ENCODE measurements at places on chromosomes 5 and 9. TPM values are rescaled to one million over a fixed set of nuclear protein-coding genes. Genes with fewer than 3 reads are reported as not detected.

Gene IL17B
- not detected for total RNA-seq

Gene PKD2L2
- total RNA-seq, result not detected

Gene SLC6A7
- 0.03 TPM for total RNA-seq

Gene MYOT
- not detected for total RNA-seq

Gene TICAM2
- 2.4 TPM for total RNA-seq

Gene STXBP1
- total RNA-seq, result 9.6 TPM

Gene NDUFAF2
- 51.9 TPM for total RNA-seq

Gene LPAR1
- 2.7 TPM for total RNA-seq

Gene LMAN2
- 237 TPM for total RNA-seq

Gene ELOVL7
- 4.4 TPM for total RNA-seq

Gene LCN15
- total RNA-seq, result not detected

Gene SPATA31E1
- not detected for total RNA-seq

Gene SOHLH1
- total RNA-seq, result not detected

Gene TAF11L10
- total RNA-seq, result not detected

Gene CEP120
- 12.4 TPM for total RNA-seq

- DNase-seq, result no peak
Measured at GRCh38 chr5:176694146-176694545, 46.9 kb downstream of the TSPAN17 start.

GRCh38 chr9:95031711-95032461, 285.6 kb downstream of the FANCC start:
- DNase-seq, result no peak

- DNase-seq, result peak; percentile 52
Measured at GRCh38 chr5:78008356-78008967, 232.3 kb upstream of the TBCA start.

- DNase-seq, result peak; percentile 27
Measured at GRCh38 chr5:17224858-17225511, 7.6 kb downstream of the BASP1 start.

DNA sequence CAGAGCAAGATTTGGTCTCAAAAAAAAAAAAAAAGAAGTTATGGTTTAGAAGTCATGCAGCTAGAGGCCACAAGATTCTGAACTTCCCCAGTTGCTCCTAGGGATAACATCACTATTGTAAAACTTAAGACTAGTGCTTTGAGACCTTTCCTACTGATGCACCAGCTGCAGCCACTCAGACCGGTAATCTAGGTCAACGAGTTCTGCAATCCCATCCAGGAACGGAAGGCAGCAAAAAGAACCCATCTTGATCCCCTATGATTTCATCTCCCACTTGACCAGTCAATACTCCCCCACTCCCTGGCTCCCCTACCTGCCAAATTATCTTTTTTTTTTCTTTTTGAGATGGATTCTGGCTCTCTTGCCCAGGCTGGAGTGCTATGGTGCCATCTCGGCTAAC, 46.9 kb upstream of the TTC39B start:
- DNase-seq, result no peak

- no peak for DNase-seq
Measured at GRCh38 chr5:16981700-16982099, 45.6 kb upstream of the MYO10 start.

- DNase-seq, result no peak
Measured at GRCh38 chr5:111138096-111138495, 45.9 kb downstream of the WDR36 start.

GRCh38 chr9:89635816-89636215, 31.0 kb downstream of the GADD45G start:
- DNase-seq, result peak; percentile 46

DNA sequence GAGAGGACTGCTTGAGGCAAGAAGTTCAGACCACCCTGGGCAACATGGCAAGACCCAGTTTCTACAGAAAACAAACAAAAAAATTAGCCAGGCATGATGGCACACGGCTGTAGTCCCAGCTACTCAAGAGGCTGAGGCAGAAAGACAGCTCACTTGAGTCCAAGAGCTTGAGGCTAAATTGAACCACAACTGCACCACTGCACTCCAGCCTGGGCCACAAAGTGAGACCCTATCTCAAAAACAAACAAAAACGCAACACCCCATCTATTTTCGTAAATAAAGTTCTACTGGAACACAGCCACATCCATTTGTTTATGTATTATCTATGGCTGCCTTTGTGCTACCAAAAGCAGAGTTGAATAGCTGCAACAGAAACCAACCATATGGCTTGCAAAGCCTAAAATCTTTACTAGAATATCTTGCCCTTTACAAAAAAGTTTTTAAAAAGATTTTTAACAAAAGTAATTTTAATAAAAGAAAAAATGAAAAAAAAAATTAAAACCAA, 67.5 kb downstream of the SETX start:
- DNase-seq, result no peak

- DNase-seq, result no peak
Measured at GRCh38 chr9:20740929-20741582, 57.0 kb downstream of the FOCAD start.

GRCh38 chr9:128882677-128883603, 1.0 kb downstream of the LRRC8A start:
- DNase-seq, result no peak

DNA sequence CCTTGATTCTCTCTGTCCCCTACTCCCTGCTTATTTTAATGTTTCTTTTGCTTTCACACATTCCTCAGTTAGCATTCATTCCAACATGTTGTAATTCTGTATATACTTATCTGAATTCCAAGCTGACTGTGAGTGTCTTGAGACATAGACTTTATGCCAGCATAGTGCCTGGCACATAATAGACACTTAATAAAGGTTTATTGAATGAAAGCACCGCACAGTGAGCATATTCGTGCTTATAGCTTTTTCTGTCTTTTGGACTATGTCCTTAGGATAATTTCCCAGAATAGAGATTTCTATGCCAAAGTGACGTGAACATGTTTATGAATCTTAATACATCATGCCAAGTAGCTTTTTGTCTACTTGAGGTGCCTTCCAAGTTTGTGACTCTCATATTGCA, 174.6 kb downstream of the CD180 start:
- no peak for DNase-seq

GRCh38 chr9:89024727-89025126, 33.5 kb downstream of the S1PR3 start:
- no peak for DNase-seq

DNA sequence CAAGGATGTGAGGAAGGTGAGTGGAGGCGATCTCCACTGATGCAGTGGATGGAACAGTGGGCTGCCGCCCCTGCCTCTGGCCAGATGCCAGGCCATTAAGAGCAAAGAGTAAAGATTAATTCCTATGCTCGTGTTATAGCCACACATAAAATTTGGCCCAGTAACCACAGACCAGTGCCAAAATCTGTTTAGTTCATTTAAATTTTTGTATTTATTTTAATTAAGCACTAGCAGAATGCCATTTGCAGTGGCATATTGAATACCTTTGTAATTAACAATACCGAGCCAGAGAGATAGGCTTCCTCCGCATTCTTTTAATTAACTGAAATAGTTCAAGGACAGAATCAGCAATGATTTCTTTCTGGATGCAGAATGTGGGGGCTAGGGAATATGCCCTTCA, 179.8 kb downstream of the MED10 start:
- DNase-seq, result no peak

DNA sequence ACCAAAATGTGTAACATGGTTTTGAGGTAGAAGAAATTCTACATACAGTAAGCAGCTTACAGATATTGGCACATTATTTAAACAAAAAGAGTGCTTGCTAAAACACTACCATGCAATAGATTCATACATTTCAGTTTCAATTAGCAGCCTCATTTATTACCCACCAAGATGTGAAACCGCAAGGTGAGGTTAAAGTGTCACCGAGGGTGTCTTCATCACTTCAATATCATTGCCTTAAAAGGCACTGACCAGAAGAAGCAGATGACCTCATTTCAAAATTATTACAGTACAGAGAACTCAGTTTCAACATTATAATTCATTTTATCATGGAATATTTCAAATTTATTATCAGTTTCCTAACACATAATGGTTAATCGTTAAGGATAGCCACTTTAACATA, 302.2 kb downstream of the ISL1 start:
- no peak for DNase-seq

DNA sequence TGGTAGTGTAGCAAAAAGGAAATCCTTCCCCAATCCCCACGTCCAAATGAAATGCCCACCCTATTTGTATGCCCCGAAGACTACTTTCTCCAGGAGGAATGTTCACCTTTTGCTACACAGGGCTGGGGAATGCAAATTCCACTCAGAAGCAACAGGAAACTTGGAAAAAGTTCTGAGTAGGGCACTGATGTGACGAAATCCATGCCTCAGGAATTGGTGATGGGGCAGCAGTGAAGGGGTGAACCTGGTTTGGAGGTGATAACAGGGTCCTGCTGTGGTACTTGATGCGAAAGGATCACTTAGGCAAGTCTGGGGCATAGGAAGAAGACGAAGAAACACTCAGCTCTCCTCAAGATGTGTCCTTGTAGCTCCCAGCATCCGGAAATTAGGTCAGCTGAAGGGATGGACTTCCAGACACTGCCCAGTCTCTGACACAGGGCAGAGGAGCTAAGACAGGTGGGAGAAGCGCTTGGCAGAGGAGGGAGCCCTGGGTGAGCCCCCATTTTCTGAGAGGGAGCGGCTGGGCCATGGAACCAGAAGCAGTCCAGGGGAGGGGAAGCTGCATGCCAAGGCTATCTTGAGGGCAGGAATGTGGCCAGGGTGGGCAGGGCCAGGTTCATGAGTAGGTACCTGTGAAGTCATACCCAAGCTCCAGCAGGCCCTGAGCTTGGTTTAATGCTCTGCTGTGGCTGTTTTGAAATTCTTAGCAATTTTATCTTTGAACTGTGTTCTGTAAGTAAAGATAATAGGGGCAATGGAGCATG, 22.2 kb upstream of the MVB12B start:
- no peak for DNase-seq

- no peak for DNase-seq
Measured at GRCh38 chr9:135978642-135979546, 17.7 kb upstream of the UBAC1 start.

- no peak for DNase-seq
Measured at GRCh38 chr9:131620764-131621520, 75.6 kb downstream of the PRRT1B start.

DNA sequence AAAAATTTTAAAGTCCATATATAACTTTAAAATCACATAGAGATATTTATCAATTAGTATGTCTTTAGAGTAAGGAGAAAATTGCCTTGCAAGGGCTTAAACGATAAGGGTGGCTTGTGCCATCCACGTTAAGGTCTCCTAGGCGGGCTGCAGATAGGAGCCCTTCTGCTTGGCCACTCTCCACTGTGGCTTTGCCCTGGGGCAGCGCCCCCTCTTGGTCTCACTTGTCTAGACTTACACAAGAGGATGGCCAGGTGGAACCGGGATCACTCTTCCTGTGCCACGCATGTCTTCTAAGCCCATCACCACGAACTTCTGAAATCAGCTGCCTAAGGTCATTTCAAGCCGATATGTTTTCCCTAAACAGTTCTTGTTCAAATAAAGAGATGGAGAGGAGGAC, 2.9 kb downstream of the FPGS start:
- no peak for DNase-seq

DNA sequence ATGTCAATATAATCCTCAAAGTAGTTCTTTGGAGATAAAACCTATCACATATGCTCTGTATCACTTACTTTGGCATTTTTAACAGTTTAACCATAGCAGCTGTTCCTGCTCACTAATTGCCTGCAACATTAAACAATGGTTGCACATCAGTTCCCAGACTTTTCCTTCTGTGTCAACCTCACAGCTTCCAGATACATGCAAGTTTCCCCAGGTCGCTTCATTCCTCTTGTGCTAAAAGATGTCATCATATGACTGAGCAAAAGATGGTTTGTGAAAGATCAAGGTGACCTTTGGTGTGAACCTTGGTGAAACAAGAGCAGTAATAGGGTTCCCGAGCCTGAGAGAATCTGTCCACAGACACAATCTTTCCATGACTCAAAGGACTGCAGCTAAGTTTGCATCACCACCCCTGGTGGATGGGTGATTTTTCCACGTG, 500.4 kb upstream of the PAPPA start:
- DNase-seq, result no peak

DNA sequence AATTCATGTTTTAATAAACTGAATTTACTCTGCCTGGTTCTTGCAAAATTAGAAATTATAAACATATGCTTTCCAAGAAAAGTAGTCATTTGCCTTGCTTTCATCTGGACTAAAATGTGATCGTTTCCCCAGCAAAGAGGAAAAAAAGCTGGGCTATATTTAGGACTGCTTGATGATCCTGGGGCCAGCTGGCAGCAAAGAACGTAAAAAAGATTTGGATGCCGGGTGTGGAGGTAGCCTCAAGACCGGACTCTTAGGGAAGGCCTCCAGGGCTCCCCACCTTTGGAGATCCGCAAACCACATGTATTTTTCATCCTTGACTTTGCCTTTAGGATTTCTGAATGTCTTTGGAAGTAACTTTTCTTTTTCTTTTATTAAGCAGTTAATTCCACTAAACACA, 156.1 kb upstream of the SEMA6A start:
- no peak for DNase-seq

GRCh38 chr9:75636427-75637045, 253.9 kb upstream of the PCSK5 start:
- no peak for DNase-seq
